NCI-H446 (cell line): ENCODE measurements at places on chromosomes 5 and 9.
A peak's percentile ranks its signal among the peaks of the same experiment; 100 is the strongest.

- no peak for DNase-seq
Observed at GRCh38 chr9:107025260-107026035, 162.5 kb downstream of the ZNF462 start.

GRCh38 chr9:38682713-38683112, 37.2 kb downstream of the FAM240B start:
- no peak for DNase-seq

GRCh38 chr9:99057665-99058625, 47.0 kb upstream of the TGFBR1 start:
- DNase-seq: no peak

DNA sequence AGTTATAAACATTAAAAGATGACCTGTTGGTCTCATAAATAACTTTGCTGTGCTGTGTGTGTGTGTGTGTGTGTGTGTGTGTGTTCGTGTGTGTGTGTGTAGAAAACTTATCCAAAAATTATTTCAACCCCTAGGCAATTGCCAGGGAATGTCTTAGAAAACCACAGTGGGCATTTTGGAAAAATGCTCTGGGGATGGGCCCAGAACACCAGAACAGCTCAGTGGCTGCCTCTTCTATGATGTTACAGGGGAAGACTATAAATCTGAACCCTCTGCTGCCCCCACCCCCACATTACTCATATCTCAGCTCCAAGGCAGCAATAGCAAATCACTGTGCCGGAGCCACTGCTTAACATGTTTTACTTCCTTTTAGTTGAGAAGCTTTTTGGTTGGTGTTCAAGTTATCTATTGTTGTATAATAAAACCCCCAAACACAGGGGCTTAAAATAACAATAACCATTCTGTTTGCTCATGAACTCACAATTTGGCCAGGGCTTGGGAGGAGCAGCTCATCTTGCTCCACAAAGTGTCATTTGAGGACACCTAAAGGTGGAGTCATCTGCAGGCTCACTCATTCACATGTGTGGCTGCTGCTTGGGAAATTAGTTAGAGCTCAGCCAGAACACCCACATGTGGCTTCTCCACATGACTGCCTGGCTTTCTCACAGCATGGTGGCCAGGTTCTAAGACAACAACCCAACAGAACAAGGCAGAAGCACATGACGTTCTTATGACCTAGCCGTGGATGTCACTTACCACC, 40.4 kb downstream of the ACTBL2 start:
- DNase-seq: no peak

GRCh38 chr9:78830301-78830700, 533.4 kb downstream of the PSAT1 start:
- no peak for DNase-seq

DNA sequence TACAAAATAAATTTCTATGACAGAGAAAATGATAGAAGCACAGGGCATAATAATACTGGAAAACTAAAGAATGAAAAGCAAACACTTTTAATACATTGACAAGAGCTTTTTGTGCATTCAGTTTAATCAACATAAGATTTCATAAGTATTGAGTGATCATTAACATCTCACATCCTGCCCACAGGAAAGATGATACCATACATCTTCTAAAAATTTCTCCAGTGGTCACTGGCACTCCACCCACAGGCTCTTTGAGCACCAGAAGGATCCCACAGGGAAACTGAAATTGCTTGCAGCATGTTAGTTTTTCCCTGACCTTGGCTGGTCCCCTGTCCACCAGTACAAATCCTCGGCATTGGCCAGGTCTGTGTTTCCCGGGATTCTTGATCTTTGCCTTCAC, 186.0 kb downstream of the CEMIP2 start:
- no peak for DNase-seq

DNA sequence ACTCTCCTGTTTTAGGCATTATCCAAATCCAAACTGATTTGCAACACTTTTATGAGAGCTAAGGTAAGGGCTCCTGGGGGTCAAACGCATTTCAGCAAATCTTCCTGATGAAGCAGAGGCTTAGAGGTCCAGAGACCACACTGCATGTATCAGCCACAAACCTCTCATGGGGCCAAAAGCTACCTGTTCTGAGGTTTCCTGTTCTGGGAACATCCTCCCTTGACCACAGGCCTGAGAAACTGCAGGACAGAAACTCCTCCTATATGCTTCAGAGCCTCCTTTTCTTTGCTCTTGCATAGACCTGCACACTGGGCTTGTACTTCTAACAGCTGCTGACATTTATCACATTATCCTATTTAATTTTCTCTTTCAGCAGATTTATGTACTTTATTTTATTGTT, 92.6 kb downstream of the OR2K2 start:
- DNase-seq: no peak

GRCh38 chr5:137215261-137215660, 283.9 kb downstream of the SPOCK1 start:
- DNase-seq: no peak

GRCh38 chr9:123097430-123098095, 64.1 kb downstream of the GPR21 start:
- no peak for DNase-seq

DNA sequence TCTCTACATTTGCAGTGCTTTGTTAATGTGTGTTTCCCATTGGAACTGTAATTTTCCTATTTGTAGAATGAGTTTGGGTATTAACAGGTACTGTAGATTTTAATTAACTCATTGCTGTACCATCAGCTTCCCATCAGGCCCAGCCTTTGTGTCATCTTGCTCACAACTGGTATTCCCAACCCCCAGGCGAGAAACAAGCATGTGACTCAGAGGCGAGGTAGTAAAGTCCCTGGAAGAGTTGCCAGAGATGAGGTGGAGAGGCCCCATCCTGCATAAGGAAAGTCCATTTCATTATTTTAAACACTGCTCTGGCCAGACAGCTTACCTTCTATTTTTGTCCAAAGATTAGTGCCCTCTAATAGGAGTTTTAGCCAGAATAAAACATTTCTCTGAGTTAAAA, 29.9 kb downstream of the ADCY2 start:
- DNase-seq: no peak

- no peak for DNase-seq
Observed at GRCh38 chr9:33418090-33418489, 15.7 kb upstream of the AQP7 start.

- DNase-seq: no peak
Observed at GRCh38 chr5:75460532-75460931, 50.9 kb downstream of the CERT1 start.

DNA sequence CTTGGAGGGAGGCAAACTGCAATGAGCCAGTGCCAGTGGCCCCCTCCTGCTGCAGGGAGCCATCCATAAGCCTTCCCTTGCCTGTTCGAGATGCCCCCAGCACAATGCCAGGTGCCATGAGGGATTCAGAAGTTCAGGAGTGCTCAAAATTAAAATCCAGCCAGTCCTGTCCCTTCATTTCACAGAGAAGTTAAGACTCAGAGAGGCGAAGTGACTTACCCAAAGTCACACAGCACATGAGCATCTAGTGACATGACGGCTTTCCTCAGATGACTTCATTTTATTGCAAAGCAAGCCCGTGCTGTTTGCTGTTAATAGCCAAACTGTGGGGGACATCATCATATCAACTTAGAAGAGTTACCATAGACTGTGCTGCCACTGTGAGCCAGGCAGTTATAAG, 69.3 kb upstream of the SAP30L start:
- DNase-seq: no peak

DNA sequence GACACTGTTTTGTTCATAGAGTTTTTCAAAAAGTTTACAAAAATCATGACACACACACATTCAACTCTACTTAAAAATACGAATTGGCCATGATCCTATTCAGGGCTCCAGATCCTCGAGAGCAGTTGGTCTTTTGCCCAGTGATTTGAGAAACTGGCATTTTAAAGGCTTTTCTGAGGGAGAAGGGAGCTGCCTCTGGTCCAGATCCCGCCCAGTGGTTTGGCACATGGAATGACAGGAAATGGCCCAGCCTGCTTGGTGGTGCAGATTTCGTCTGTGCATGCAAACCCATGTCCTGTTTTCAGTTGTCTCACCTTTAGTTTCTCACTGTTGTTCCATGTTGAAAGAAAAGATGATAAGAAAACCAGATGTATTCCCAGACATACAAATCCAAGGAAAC, 3.6 kb downstream of the CAMK4 start:
- peak; percentile 90 for DNase-seq

- no peak for DNase-seq
Observed at GRCh38 chr5:82107267-82107666, 135.4 kb downstream of the ATG10 start.

DNA sequence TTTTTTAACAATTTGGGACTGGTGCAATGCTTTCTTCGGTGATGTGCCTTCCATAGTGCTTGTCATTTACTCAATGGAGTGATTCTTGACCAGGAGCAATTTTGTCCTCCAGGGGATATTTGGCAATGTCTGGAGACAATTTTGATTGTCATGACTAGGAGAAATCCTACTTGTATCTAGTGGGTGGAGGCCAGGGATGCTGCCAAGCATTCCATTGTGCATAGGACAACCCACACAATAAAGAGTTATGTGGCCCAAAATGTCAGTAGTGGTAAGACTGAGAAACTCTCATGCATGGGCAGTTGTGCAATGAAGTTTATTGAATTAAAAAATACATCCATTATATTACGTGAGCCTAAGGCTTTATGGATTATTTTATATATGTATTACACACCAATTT, 70.5 kb downstream of the FOCAD start:
- no peak for DNase-seq

DNA sequence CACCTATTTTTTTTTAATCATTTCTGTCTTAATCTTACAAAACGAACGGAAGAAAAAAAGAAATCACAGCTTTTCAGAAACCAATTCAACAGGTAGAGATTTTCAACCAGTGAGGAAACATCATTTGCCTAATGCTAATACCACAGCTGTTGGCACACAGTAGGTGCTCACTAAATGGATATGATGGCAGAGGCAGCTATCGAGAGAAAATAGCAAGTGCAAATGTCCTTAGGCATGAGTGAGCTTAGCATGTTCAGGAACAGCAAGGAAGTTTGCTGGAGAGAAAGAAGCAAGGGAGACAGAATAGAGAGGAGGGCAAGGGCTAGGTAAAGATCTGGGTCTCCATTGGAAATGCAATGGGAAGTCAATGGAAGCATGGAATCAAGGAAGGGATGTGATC, 49.2 kb downstream of the CEMIP2 start:
- DNase-seq: no peak

DNA sequence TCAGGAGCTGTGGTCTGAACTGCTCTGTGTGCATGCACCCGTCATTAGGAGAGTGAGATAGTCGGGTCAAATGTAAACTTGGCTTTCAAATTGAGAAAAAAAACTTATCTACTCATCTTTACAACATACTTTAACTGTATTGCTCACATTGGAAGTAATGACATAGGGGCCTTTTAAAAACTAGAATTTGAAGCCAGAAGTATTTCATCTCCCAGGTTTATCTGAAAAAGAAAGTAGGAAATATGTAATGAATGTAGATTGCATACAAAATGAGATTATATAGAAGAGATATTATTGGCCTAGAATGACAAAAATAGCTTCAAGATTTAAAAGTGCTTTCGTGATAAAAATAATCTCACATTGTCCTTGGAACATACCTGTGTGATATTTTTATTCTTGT, 24.3 kb downstream of the RGS7BP start:
- no peak for DNase-seq

GRCh38 chr5:157611571-157612476, 36.2 kb upstream of the ADAM19 start:
- DNase-seq: no peak

DNA sequence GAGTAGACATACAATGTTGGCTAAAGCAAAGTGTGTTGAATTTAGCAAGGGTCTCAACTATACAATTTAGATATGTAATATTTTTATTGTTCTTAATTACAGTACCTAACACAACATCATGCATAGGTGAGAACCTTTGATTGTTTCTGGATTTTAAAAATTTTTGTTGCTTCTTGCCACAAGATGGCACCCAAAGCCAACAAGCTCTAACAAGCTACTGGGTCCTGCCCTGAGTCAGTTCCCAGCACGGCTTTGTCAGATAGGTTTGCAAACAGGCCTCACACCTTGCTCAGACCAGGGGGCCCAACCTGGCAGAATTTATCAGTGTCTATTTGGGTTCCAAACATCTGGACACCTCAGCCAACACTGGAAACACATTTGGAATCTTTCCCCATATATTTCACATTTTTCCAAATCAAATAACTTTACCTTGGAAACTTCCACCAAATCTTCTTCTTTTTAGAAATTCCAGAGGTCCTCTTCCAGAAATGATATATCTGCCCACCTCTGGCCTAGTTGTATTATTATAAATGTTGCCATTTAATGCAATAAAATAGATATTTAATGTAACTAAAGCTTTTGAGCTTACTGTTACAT, 49.5 kb upstream of the EGFLAM start:
- peak; percentile 63 for DNase-seq
